A172 (cell line): ENCODE measurements at places on chromosomes 13 and 19. TPM values are rescaled to one million over a fixed set of nuclear protein-coding genes. Genes with fewer than 3 reads are reported as not detected.

TEX101 gene
- not detected in 2 replicates for total RNA-seq

DNA sequence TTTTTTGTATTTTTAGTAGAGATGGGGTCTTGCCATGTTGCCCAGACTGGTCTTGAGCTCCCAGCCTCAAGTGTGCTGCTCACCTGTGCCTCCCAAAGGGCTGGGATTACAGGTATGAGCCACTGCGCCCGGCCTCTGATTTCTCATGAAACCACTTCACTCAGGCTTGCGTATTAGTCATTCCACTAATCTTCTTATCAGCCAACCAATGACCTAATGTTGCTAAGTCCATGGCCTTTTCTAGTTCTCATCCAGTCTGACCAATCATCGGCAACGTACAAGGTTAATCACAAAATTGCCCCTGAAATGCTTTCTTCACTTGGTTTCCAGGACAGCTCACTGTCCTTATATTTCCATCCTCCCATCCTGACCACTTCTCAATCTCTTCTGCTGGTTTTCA is 605.3 kb upstream of the SLC10A2 start:
- DNase-seq = no peak

DNA sequence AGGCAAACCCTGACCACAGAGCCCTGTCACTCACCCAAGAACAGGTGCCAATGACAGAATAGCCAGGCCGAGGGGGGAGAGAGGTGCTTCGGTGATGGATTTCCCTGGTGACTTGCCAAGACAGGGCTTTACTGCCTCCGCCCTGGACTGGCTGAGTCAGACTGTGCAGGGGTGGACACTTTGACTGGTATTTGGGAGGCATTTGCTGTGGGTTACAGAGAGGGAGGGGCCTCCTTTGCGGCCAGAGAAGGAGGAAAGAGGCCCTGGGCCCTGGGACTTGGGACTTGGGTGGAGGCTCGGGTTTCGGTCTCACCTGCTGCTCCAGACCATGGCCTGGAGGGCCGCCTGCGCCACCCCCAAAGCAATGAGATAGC is 4.6 kb upstream of the EPS8L1 start:
- DNase-seq = peak; percentile 98

DNA sequence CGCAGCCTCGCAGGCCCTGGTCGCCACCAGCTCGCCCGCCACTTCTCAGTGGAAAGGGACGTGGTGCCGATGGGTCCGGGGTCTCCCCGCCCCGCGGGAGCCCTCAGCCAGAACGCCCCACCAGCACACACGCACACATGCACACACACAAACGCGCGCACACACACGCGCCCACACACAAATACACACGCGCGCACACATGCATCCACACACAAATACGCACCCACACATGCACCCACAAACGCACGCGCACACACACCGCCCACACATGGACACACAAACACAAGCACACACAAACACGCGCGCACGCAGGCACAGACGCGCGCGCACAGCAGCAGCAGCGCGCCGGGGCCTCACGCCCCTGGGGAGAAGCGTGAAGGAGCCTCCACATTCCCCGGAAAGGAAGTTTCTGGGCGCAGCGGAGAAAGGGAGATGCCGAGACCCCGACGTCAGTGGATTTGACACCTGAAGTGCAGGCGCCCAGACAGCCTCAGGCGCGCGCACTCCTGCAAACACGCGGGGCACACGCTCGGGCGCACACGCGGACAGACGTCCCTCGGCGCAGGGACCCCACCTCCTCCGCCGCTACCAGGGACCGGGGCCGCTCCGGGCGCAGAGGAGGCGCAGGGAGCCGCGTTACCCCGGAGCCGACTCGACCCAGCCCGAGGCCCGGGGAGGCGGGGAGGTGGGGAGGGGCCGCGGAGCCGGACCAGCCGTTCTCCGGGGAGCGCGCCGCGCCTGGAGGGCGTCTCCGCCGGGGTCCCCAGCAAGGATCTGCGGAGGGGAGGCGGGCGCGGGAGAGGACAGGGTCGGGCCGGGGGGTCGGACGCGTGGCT is 622 bp downstream of the RASA3 start:
- no peak for DNase-seq

- peak; percentile 32 for DNase-seq
Measured at GRCh38 chr13:96958286-96958891, 35.9 kb downstream of the OXGR1 start.

DNA sequence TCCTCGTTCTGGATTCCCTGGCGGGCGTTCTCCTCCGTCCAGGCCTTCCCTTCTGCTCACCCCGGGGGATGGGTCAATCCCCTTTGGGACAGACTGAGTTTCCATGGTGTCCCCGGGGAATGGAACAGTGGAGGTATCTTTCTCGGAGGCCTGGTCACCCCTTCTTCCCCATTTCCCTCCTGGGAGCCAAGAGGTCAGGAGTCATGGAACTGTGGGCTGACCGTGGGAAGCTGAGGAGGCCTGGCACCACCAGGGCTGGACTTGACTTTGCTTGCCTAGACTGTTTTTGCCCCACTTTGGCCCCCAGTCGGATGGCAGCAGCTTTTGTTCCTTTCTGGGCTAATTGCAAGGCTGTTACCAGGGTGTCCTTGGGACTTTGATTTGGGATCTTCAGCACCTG is 2.0 kb downstream of the NACC1 start:
- DNase-seq = no peak
